ENCODE measurements at places on chromosomes 12 and 14.

DNA sequence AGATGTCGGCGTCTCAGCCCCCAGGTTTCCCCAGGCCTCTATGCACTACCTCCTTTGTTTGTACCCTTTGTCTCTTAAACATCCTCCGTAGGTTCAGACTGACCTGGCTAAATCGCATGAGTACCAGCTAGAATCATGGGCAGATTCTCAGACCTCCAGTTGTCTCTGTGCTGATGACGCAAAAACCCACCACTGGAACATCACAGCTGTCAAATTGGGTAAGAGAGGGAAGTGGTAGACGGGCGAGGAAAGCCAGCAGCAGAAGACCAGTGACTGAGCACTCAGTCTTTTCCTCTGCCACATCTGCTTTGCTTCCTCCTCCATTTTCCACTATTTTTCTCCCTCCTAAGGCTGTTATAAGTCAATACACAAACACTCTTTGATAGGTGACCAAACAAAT is 29.7 kb downstream of the A2ML1 start:
- no peak for DNase-seq

DNA sequence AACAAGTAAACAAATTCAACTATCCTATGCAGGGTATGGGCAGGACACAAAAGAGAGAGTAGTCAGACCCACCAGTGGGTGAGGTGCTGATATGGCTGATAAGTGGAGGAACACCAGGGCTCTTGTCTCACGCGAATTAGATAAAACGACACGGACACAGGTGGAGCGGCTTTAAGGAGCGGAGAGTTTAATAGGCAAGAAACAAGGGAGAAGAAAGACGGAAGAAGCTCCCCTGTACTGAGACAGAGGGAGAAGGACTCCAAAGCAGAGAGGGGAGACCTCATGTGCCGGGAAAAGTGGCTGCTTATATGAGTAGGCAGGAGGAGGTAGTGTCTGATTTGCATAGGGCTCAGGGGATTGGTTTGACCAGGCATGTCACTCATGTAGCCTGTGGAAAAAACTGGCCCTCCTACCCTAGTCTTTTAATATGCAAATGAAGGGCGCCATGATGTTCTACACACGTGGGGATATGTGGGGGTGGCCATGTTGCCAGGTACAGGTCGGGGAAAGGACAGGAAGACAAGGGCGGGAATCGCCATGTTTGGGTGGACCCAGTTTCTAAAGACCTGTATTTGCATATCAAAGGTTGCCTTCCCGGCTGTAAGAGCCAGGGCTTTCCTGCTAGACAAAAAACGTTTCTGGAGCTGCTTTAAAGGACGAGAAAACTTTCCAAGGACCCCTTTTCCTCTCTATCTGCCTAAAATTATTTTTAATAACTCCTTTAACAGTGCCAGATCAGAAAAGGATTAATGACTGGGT is 28.8 kb downstream of the RPGRIP1 start:
- peak; percentile 84 for DNase-seq

DNA sequence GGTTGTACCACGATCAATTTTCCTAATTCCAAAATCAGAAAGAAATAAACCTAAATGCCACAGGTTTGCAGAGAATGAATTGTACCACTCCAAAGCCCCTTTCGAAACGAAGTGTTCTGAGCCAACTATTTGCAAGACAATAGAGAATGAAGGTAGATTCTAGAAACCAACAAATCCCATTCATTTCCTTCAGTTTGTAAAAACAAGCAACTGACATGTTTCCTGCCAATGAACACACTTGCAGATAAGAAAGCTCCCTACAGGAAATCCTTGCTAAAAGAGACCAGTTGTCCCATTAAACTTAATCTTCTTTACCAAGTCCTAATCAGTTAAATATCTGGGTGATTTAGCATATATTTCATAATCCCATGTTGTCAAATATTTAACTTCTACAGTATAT is 198.4 kb upstream of the FOXN3 start:
- DNase-seq = no peak

- no peak for DNase-seq
Observed at GRCh38 chr12:49458816-49459215, 80.0 kb upstream of the KCNH3 start.

DNA sequence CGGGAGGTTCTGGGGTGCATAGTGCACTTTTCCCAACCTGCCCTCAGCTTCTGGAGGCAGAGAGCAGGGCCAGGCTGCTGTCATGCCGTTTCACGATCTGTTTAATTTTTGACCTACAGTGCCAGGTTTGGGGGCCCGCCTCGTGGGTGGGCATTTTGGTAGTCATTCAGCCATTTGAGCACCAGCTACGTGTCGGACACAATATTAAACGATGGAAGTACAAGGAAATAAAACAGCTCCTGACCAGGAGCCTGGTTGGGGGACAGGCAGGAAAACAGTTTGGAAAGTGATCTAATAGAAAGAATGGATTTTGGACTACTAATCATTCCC is 708 bp downstream of the FNTB start:
- no peak for DNase-seq

GRCh38 chr12:104974626-104975290 is 11.4 kb upstream of the NOPCHAP1 start:
- DNase-seq = no peak

DNA sequence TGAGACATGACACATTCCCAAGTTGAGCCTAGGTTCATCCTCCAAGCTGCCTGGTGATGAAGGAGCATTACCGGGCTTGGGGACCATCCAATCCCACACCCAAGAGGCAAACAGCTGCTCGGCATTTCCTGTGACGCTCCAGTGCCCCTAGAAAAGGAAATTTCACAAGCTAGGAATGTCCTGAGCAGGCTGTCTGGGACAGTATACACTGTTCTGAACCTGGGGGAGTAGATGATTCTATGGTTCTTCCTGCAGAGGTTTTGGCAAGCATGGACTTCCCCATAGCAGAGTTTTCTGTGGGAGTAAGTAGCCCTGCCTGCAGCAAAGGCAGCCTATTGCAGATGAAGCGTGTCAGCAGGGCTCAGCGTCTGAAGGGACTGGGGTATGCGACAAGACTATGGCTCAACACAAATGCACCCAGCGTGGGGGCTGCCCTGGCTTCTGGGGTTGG is 47.4 kb upstream of the SRSF5 start:
- no peak for DNase-seq

DNA sequence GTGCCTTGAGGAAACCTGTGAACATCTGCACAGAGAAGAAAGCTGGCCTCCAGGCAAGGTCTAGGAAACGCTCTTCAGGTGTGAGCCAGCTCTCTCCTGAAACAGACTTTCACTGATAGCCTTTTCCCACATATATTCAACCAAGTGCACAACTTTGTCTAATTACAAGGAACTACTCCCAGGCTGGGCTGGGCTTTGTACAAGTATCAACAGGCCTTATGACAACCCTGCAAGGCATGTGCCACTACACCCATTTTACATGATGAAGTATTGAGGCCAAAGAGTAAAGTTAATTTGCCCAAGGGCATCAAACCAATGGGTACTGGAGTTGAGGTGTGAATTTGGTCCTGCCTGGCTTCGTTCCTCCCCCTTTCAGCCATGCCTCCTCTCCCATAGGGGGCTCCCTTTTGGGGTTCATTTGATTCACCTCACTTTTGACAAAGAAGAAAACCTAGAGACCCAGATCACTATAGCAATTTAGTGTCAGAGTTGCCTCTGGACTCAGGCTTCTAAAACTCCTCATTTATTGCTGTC is 2.1 kb downstream of the CSRP2 start:
- DNase-seq = no peak

All from activated naive CD4-positive, alpha-beta T cell treated with anti-CD3 and anti-CD28 coated beads, Interleukin-2, amount 50 U/mL, for 16 hours (primary cell).